ENCODE measurements at places on chromosomes 5 and 9. TPM values are rescaled to one million over a fixed set of nuclear protein-coding genes. Genes with fewer than 3 reads are reported as not detected.

Gene RPP25L
- total RNA-seq, result 42.8 TPM

Gene GARIN3
- total RNA-seq, result not detected

Gene GHR
- total RNA-seq, result 12.9 TPM

Gene ADRB2
- 5.1 TPM for total RNA-seq

Gene SYK
- total RNA-seq, result 5.4 TPM

Gene C8G
- total RNA-seq, result 3.6 TPM

Gene DAPK1
- 5.5 TPM for total RNA-seq

Gene EGR1
- 7.8 TPM for total RNA-seq

GRCh38 chr5:43567967-43568366 is 11.1 kb upstream of the PAIP1 start:
- peaks cover 36% of the 10 kb centered on the region for H3K4me1 ChIP-seq
- no peak overlapping the region for H3K27ac ChIP-seq
- H3K27me3 ChIP-seq, result no peaks in the 10 kb centered on the region
- DNase-seq, result no peak

GRCh38 chr9:38360839-38361472 is 31.5 kb upstream of the ALDH1B1 start:
- no peak for DNase-seq
- peaks cover 4% of the 10 kb centered on the region for H3K27me3 ChIP-seq
- H3K4me1 ChIP-seq, result no peaks in the 10 kb centered on the region
- H3K36me3 ChIP-seq, result no peaks in the 10 kb centered on the region
- H3K4me3 ChIP-seq, result no peak overlapping the region

DNA sequence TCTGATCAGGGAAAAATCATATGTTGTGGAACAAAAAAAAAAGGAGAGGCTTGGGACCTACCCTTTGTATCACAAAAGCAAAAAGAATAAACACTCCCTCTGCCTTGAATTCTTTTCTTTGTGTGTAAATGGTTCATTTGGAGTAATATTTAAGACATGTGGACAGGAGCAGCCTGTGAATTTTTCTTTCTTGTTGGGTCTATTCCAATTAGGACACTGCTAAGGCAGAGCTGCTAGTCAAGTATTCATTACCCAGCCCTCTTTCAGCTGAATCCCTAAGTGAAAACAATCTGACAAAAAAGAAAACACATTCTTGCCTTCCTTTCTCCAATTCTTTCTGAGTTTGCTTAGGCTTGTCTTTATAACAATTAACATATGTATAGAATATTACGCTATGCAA is 330.0 kb downstream of the EBF1 start:
- H3K4me1 ChIP-seq, result peaks cover 45% of the 10 kb centered on the region
- H3K4me3 ChIP-seq, result no peak overlapping the region
- DNase-seq, result no peak
- H3K36me3 ChIP-seq, result no peaks in the 10 kb centered on the region
- H3K27me3 ChIP-seq, result no peaks in the 10 kb centered on the region

GRCh38 chr9:3708751-3709150 is 182.9 kb upstream of the RFX3 start:
- no peaks in the 10 kb centered on the region for H3K27me3 ChIP-seq
- no peak overlapping the region for H3K27ac ChIP-seq
- H3K4me1 ChIP-seq, result no peaks in the 10 kb centered on the region
- no peak for DNase-seq
- no peak overlapping the region for H3K4me3 ChIP-seq

- peaks cover 10% of the 10 kb centered on the region for H3K4me1 ChIP-seq
- no peaks in the 10 kb centered on the region for H3K27me3 ChIP-seq
- H3K27ac ChIP-seq, result no peak overlapping the region
- no peak overlapping the region for H3K4me3 ChIP-seq
These were observed 333.4 kb downstream of the ICE1 start for GRCh38 chr5:5755888-5756287.

DNA sequence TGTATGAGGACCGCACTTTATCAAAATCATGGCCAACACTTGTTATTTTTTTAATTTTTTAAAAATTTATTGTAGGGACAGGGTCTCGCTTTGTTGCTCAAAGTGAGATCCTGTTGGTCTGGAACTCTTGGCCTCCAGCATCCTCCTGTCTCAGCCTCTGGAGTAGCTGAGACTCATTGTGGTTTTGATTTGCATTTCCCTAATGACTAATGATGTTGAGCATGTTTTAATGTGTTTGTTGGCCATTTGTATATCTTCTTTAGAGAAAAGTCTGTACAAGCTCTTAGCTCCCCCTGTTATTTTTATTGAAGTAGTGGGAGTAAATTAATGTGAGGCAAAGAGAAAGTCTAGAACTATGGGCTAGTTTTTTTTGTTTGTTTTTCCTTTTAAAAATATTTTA is 1.6 kb upstream of the RPS6 start:
- H3K4me3 ChIP-seq, result no peak overlapping the region
- H3K36me3 ChIP-seq, result peaks cover 24% of the 10 kb centered on the region
- no peaks in the 10 kb centered on the region for H3K27me3 ChIP-seq
- H3K4me1 ChIP-seq, result peaks cover 42% of the 10 kb centered on the region
- H3K27ac ChIP-seq, result no peak overlapping the region
- DNase-seq, result no peak

DNA sequence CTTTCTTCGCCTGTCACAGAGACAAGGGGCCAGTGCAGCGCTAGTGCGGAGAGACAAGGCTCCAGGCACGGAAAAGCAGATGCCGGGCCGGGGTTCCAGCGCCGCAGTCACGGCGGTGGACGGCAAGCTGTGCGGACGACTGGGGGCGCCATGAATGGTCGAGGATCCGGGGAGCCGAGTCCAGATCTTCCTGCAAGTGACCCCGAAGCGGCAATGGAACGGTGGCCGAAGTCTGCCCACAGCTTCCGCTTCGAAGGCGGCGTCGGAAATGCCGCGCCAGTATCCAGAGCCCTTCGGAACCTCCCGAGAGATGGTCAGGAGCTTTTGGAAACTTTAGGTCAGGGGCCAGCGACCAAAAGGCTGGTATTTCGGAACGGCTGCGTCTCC is 601 bp upstream of the FAF2 start:
- no peaks in the 10 kb centered on the region for H3K27me3 ChIP-seq
- H3K36me3 ChIP-seq, result peaks cover 5% of the 10 kb centered on the region
- peaks cover 53% of the 10 kb centered on the region for H3K4me1 ChIP-seq
- H3K27ac ChIP-seq, result peak overlapping the region; percentile 95
- peak overlapping the region; percentile 95 for H3K4me3 ChIP-seq

DNA sequence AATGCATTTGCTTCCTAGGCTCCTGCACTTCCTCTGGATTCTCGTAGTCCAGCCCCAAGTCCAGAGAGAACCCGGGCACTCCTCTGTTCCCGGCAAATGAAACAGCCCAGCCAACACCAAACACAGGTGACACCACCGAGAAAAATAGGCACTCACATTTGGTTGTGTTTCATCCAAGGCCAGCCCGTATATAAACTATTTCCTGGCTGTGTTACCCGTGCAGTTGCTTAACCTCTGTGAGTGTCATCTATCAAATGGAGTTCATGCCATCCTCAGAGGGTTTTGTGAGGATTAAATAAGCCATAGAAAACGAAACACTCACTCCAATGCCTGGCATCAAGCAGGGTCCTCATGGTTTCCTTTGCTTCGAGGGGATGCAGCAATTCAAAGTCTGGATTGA is 115.2 kb downstream of the BOD1 start:
- H3K4me3 ChIP-seq, result no peak overlapping the region
- H3K36me3 ChIP-seq, result no peaks in the 10 kb centered on the region
- no peaks in the 10 kb centered on the region for H3K27me3 ChIP-seq
- H3K27ac ChIP-seq, result no peak overlapping the region
- DNase-seq, result no peak

DNA sequence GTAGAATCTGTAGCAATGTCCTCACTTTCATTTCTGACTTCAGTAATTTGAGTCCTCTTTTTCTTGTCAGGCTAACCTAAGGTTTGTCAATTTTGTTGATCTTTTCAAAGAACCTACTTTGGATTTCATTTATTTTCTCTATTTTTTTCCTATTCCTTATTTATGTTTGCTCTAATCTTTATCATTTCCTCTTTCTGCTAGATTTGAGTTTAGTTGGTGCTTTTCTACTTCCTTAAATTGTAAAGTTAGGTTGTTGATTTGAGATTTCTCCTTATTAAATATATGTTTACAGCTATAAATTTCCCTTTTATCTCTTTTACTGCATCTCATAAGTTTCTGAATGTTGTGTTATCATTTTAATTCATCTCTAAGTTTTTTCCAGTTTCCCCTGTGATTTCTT is 75.1 kb upstream of the FAM120A start:
- DNase-seq, result no peak
- no peak overlapping the region for H3K4me3 ChIP-seq
- H3K27me3 ChIP-seq, result peaks cover 16% of the 10 kb centered on the region

- H3K4me1 ChIP-seq, result no peaks in the 10 kb centered on the region
- H3K27me3 ChIP-seq, result no peaks in the 10 kb centered on the region
- DNase-seq, result no peak
- no peaks in the 10 kb centered on the region for H3K36me3 ChIP-seq
- H3K4me3 ChIP-seq, result no peak overlapping the region
- no peak overlapping the region for H3K27ac ChIP-seq
These were observed 7.2 kb downstream of the STRBP start for GRCh38 chr9:123261006-123261677.

DNA sequence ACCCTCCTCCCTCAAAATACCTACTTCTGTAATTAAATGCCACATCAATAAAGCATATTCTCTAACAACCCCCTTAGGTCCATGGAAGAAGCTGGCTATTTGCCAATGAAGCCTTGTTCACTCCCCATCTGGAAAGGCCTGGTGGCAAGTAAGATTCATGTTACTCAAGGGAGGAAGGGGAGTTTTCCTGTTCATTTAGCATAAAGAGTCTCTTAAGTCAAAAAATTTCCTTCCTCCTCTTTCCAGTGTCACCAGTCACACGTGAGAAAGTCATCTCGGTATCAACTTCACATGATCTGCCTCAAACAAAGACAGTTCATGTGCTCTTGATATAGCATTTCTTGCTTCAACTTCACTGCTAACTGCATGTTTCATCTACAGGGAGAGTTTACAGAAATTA is 32.7 kb upstream of the RIC1 start:
- DNase-seq, result no peak
- peaks cover 15% of the 10 kb centered on the region for H3K4me1 ChIP-seq
- no peak overlapping the region for H3K4me3 ChIP-seq
- H3K27me3 ChIP-seq, result no peaks in the 10 kb centered on the region
- H3K36me3 ChIP-seq, result no peaks in the 10 kb centered on the region
- no peak overlapping the region for H3K27ac ChIP-seq

DNA sequence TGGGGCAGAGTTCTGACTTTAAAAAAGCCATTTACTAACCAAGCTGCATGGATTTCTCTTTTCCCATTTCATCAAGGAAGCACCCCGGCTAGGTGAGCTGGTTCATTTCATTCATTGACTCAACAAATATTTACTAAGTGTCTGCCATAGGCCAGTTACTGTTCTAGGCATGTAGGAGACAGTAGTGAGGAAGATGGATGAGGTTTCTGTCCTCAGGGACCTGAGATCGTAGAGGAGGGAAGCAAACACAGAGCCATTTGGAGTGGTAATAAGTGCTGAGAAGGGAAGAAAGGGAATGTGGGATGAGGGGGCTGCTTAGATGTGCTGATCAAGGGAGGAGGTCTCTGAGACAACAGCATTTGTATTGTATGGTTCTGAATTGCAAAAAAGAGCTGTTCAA is 120.4 kb downstream of the C9orf152 start:
- no peaks in the 10 kb centered on the region for H3K27me3 ChIP-seq
- H3K27ac ChIP-seq, result no peak overlapping the region
- H3K4me3 ChIP-seq, result no peak overlapping the region
- H3K4me1 ChIP-seq, result peaks cover 80% of the 10 kb centered on the region

GRCh38 chr5:103111468-103111867 is 8.5 kb downstream of the GIN1 start:
- H3K36me3 ChIP-seq, result peaks cover 6% of the 10 kb centered on the region
- no peaks in the 10 kb centered on the region for H3K27me3 ChIP-seq
- H3K4me1 ChIP-seq, result peaks cover 20% of the 10 kb centered on the region

DNA sequence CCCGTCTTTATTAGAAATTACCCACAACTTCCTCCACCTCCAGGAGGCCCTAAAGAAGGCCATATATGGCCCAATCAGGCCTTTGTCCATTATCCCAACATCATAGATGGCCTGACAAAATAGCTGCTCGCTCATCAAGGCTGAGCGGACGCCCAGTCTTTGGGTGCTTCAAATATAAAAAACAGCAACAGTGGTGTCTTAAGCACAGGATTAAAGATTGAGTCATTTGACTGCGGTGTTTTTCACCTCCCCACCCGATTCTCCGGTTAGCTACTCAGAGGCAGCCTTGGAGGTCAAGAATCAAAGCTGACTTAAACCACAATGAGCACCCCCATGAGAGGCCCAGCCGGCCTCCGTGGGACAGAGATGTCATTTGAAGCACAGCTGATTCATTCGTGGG is 18.8 kb downstream of the S1PR3 start:
- H3K4me3 ChIP-seq, result no peak overlapping the region
- H3K4me1 ChIP-seq, result peaks cover 10% of the 10 kb centered on the region
- DNase-seq, result no peak
- no peaks in the 10 kb centered on the region for H3K27me3 ChIP-seq
- no peak overlapping the region for H3K27ac ChIP-seq

- peak overlapping the region; percentile 95 for H3K27ac ChIP-seq
- peak; percentile 70 for DNase-seq
- H3K27me3 ChIP-seq, result no peaks in the 10 kb centered on the region
- no peaks in the 10 kb centered on the region for H3K36me3 ChIP-seq
These were observed 2.7 kb downstream of the EEIG1 start for GRCh38 chr9:127977884-127978647.

DNA sequence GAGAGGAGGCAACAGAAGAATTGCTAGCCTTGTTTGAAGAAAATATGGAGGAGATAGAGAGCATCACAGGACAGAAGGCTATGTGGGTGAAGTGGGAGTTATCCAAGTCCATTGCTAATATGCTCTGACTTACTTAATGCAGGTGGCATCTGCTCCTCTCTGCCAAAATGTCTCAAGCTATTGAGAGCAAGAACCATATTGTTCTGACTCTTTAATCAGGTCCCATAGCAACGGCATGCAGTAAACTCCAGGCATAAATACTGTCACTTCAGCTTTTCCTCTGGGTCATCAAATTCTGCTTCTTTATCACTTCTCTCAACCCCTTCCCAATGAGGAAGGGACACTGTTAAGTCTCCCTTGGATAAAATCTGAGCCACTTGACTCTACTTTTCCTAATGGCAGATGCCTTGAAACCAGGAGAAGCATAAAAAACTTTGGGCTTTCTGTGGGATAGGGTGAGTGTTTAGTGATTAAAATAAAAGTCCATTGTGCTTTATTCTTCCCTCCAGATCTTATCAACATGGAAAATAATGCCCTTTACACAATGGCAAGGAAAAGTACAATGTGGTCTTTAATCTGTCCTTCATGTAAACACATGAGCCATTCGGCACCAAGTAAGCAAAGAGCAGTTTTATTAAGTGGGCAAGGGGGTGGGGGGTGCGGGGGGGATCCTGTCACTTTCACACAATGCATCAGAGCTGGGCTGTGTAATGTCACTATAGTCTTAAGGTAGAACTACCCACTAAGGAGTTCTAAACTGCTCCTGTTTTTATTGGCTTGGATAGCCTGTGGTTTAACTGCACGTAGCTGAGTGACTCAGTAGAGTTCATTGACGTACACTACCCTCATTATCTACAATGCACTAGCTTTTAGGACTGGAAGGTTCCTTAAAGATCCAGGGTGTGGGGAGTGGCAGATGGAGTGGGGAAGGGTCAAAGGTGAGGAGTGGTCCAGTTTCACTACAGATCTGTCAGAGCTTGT is 71.0 kb upstream of the TARS1 start:
- H3K4me1 ChIP-seq, result peaks cover 12% of the 10 kb centered on the region
- no peaks in the 10 kb centered on the region for H3K27me3 ChIP-seq
- H3K36me3 ChIP-seq, result no peaks in the 10 kb centered on the region
- no peak overlapping the region for H3K4me3 ChIP-seq

All from left ventricle myocardium inferior (tissue), 1 donor.